Activated naive CD4-positive, alpha-beta T cell treated with anti-CD3 and anti-CD28 coated beads, Interleukin-2, amount 50 U/mL, for 16 hours (primary cell): ENCODE measurements at places on chromosomes 16 and 17.
A peak's percentile ranks its signal among the peaks of the same experiment; 100 is the strongest.

GRCh38 chr16:74439685-74440084 lies 18.4 kb upstream of the CLEC18B start:
- DNase-seq = no peak

GRCh38 chr17:77003699-77004098 lies 135.5 kb downstream of the MGAT5B start:
- no peak for DNase-seq

DNA sequence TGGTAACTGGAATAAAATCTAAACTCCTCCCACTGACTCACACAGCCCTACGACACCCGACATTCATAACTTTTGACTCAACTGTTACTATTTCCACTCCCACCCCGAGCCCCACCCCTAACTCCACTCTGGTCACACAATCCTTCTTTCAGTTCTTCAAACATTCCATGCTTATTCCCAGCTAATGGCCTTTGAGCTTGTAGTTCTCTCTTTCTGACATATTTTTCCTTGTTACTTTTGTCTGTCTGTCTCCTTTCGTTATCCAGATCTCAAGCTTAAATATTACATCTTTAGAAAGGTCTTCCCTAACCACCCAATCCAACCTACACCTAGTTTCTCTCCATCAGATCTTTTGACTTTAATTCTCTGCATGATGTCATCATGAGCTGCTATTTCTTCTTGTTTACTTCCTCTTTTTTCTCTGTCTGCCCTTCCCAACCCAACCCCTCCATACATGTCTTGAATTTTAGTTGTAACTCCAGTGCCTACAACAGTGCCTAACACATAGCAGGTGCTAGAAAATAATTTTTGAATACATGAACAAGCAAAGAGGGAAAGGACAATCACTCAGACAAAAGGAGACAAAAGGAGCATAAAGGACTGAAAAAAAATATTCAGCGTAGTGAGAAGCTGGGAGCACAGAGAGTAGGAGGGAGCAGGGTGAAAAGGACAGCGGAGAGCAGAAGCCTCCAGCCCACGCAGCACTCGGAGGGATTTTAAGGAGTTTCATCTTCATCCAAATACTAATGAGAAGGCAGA lies 65.2 kb upstream of the SMIM36 start:
- no peak for DNase-seq

DNA sequence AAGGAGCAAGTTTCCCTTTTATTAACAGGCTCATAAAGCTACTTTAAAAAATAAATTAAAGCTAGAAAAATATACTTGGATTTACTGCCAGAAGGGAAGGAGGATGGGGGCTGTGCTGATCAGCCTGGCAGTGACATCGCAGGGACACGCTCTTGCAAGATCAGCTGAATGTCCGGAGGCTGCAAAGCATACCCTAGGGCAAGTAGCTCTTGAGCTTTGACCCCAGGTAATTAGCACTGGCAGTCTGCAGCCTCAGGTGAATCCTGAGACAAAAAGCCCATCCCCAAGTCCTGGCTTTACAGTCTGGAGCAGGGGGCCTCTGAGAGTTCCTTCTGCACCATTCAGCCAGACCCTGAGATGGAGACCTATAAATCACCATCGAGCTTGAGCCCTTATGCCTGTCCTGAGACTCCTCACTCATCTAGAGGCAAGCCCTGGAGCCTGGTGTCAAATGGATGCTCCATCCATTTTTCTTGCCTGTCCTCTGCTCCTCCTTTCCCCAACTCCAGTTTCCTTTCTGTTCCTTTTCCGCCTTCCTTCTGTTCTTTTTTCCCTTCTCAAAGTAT lies 131.7 kb downstream of the TMEM114 start:
- no peak for DNase-seq

GRCh38 chr16:22314661-22315626 lies 17.7 kb downstream of the POLR3E start:
- no peak for DNase-seq

DNA sequence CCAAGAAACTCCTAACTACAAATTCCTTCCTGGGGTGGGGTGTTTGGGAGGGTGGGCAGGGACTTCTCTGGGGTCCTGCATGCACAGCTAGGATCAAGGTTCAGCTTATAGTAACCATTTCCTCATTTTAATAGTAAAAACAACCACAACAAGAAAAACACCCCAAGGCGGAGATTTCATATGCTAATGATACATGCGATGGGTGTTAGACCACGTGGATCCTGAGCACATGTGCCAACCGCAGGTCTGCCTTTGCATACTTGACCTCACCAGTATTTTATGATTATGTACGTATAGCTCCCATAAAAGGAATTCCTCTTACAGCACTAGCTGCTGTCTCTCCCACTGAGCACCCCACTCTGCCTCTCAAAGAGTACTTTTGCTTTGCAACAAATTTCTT lies 1.9 kb downstream of the KRTAP4-11 start:
- DNase-seq = no peak

- DNase-seq = no peak
These were observed 34.1 kb downstream of the MEOX1 start for GRCh38 chr17:43627653-43628052.

- DNase-seq = no peak
These were observed 143.4 kb downstream of the SEC14L1 start for GRCh38 chr17:77284023-77284617.

GRCh38 chr16:67304020-67304419 lies 22.5 kb downstream of the KCTD19 start:
- DNase-seq = no peak

- DNase-seq = peak; percentile 57
These were observed 685 bp downstream of the FASN start for GRCh38 chr17:82097184-82097918.

GRCh38 chr17:82229698-82230608 lies 1.1 kb downstream of the SLC16A3 start:
- DNase-seq = no peak

DNA sequence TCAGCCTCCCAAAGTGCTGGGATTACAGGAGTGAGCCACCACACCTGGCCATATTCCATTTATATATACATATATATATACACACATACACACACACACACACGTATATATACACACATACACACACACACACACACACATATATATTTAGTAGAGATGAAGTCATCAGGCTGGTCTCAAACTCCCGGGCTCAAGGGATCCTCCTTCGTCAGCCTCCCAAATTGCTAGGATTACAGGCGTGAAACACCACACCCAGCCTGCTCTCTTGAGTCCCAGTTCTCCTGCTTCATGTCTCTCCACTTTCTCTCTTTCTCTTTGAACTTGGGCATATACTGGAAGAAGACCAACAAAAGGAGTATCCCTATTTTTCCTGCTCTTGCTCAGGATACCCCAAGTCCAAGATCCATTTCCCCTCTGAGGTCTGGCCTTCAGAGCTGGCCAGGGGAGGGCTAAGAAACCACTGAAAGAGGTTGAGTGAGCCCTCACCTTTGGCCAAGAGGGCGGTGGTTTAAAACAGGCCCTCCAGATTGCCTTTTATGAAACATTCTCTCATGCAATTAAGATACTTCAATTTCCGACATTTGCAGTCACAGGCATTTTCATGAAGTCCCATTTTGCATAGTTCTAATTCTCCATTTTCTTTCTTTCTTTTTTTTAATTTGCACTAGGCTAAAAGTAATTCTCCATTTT lies 37.9 kb downstream of the CIBAR2 start:
- no peak for DNase-seq

DNA sequence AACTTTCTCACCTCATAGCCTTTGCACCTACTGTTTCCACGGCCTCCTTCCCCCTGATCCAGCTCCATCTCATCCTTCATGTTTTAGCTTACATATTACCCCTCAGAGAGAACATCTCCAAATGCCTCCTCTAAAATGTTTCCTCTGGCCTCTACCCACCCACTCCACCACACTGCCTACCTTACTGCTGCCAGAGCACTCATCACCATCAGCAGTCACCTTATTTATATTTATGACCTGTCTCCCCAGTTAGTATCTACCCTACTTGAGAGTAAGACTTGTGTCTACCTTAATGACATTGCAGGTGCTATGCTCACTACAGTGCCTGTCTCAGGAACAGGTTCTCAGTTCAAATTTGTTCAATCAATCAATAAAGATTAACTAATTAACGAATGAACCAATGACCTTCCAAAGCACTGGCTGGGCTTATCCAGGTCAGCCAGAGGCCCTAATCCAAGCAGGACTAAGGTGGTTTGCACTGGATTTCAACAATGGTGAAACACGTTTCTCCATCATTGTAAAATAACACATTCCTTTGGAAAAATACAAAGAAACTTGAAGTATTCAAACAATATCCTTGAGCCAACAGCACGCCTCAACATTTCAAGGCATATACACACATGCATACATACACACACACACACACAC lies 41.1 kb downstream of the AMFR start:
- no peak for DNase-seq

GRCh38 chr16:60755907-60756306 lies 1280.3 kb downstream of the CDH8 start:
- DNase-seq = no peak

DNA sequence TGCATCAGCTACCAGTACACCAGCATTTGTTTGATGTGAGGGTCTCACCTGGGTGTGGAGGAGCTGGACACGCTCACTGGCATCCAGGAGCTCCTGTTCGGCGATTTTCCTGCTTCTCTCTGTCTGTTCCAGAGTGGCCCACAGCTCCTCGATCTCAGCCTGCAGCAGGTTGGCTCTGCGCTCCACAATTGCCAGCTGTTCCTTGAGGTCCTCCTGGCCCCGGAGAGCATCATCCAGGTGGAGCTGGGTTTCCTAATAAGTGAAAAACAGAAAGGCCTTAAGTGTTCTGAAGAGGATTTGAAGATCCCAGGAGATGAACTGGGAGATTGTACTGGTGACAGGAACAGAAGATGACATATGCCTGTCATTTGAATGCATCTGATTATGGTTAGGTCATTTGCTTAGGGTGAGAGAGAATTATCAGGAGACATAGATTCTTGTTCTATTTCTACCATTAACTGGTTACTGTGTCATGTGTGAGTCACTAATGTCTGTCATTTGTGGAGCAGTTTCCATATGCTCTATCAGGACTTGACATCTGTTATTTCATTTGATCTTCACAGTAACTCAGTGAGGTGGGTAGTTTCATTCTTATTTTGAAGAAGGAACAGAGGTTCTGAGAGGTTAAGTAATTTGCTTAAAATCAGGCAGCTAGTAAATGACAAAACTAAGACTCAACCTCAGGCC lies 21.5 kb upstream of the MYH13 start:
- no peak for DNase-seq

GRCh38 chr17:41419716-41420115 lies 4.7 kb downstream of the KRT37 start:
- no peak for DNase-seq

DNA sequence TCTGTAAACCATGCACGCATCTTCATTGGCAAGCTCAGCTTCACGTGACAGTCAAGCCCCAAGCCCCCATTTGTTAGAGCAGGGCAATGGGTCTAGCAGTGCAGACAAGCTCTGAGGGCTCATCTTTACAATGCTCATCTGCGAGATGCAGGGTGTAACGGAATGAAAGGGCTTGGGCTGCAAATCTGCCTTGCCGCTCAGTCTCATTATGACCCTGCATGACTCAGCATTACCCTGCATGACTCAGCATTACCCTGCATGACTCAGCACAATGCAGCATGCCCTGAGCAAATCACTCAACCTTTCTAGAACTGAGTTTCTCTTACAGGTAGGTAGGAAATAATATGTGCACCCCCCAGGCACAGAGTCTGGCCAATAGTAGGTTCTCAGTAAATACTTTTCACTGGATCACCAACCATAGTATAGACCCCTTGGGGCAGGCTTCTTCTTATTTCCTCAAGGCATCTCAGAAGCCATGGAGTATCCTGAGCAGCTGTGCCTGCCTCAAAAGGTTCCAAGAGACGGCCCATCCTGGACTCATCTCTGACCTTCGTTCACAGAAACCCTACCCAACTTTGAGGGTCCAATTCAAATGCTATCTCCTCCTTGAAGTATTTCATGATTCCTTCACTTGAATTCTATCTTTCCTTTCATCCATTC lies 391.3 kb upstream of the CDH5 start:
- no peak for DNase-seq

DNA sequence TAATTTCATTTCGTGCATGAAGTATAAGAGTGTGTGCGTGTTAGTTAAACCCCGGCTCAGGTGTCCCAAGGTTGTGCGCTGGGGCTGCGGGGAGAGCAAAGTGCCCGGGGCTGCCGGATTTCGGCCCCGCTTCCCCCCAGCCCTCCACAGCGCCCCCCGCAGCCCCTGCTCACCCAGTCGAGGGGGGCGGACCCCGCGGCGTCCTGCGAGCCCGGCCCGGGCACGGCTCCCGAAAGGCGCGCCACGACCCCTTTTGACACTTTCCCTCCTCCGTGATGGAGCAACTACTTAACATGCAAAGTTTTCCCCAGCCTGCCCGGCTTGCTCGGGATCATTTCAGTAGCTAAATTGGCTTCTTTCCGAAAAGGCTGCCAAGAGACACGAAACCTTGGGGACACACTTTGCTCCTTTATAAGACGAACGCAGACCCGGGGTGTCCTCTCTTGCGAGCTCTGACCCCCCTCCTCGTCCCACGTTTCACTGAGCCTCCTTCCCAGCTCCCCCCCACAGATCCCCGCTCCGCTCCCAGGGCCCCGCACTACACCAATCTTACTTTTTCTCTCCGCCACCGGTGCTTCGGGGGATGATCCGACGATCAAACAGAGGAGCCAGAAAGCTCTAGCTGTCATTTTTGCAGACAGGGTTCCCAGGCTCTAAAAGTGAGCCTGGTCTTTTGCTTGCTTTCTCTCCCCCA lies 552 bp downstream of the C17orf58 start:
- DNase-seq = peak; percentile 19

GRCh38 chr17:72813481-72813880 lies 279.0 kb downstream of the SLC39A11 start:
- DNase-seq = no peak

- no peak for DNase-seq
These were observed 84.7 kb downstream of the VAT1L start for GRCh38 chr16:77873066-77873465.

DNA sequence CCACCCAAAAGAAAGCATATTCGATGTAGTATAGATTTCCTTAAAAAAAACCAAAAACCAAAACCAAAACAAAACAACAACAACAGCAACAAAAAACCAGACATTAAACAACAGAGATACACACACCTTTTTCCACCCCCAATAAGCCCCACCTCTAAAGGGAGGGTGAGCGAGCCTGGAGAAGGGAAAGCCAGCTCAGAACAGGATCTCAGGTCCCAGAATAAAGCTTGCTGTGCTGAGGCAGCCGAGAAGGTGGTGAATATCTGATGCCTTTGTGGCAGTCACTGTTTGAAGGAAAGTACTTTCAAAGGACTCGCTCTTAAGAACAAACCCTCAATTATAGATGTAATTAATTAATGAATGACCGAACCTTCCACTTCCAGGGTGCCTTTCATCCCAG lies 470 bp downstream of the KRT23 start:
- no peak for DNase-seq

- DNase-seq = no peak
These were observed 64.8 kb downstream of the SPECC1 start for GRCh38 chr17:20074001-20074400.

DNA sequence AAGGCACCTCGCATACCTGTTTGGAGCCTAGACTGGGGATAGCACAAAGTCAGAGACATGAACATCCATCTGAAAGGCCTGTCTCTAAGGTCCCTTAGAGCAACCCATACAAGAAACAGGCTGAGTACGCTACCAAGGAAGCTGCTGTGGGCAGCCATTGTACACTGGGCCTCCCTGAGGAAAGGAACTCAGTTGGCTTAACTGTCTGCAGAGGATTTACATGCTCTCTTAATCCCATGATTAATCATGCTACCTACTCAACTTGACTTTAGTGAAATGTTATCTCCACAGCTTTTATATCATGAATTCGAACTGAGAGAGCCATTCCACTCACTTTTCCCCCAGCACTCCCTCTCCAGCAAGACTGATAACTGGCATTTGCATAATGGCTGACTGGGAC lies 26.0 kb downstream of the PHLPP2 start:
- DNase-seq = no peak
